ENCODE measurements at places on chromosomes 11 and 22.

GRCh38 chr11:37511425-37511933 is 913.4 kb upstream of the RAG2 start:
- no peak for DNase-seq

- no peak for DNase-seq
Observed at GRCh38 chr22:35218079-35218478, 39.2 kb upstream of the HMGXB4 start.

DNA sequence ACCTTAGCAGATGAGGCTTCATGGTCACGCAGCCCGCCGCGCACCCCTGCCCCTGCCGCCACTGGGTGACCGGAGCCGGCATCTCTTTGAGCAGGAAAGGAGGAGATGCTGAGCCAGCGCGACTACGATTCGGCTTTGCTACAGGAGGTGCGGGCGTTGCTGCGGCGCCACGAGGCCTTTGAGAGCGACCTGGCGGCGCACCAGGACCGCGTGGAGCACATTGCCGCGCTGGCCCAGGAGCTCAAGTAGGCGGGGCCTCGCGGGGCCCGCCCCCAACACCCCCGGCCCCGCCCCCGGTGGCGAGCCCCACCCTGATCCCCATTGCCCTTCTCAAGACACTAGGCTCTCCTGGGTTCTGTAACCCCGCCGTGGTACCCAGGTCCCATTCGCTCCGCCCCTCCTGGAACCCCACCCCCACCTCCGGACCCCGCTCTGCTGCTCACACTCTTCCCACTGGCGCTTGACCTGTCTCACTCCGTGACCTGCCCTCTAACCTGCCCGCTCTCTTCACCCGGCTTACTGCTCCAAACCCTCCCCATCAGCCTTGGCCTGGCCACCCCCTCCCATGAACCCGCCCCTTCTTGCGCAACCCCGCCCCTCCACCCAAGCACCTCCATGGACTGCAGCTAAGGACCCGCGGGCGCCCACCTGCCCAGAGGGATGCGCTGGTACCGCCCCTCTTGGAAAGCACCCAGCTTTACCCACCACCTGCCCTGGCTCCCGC is 9.1 kb downstream of the CTSF start:
- DNase-seq: no peak

GRCh38 chr11:11217929-11218628 is 135.0 kb downstream of the CSNK2A3 start:
- no peak for DNase-seq

GRCh38 chr11:3123761-3124733 is 41.1 kb downstream of the OSBPL5 start:
- no peak for DNase-seq

DNA sequence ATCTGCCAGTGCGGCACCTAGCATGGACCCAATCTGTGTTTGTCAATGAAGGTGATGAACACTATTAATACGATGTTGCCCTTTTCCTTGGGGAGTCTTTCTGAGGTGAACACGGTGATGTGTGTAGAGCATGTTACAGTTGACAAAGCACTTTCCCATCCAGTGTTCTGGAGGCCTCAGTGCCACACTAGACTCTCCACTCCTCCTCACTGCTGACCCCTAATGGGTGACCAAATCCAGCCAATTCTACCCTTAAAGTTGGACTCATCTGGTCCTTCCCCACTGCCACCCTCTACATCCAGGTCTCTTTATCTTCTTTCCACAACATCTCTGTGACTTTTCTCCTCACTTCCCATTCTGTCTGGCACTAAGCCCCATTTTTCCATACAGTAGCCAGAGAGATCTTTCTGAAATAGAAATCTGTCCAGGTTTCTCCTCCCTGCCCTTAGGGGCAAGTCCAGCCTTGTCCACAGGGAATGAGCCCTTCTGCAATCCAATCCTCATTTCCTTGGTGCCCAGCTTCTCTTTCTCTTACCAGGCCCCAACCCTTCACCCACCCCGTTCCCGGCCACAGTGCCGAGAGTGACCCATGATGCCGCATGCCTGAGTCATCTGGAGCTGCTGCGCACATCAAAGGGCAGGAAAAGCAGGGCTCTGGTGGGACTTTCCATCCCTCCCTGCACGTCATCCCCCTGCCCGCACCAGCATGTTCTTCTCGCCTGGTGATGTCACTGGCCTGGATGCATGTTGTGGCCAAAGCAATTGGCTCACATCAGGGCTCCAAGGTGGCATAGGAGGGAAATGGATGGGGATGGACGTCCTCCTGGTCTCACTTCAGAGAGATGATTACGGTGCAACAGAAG is 64.2 kb downstream of the RASSF10 start:
- DNase-seq: no peak

GRCh38 chr11:34721646-34722045 is 100.8 kb downstream of the EHF start:
- DNase-seq: no peak

- DNase-seq: no peak
Observed at GRCh38 chr22:44244265-44244822, 63.6 kb downstream of the PARVG start.

GRCh38 chr22:44609400-44609988 is 92.5 kb upstream of the PRR5 start:
- no peak for DNase-seq

DNA sequence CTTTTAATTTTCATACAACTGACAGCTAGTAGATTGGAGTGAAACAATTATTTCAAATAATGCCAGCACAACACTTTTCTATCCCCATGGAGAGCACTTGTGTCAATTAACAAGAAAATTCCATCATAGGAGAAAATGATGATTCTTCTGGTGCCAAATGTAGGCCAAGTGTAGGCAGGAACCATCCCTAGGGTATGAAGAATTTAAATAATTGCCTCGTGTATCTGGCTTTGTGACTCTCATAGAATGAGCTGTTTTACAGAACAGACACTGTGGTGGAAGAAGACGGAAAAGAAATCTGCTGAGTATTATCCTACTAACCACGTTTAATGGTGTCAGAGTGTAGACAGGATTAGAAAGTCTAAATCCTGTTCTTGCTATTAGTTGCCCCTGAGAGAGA is 1542.2 kb downstream of the LRRC4C start:
- DNase-seq: no peak

DNA sequence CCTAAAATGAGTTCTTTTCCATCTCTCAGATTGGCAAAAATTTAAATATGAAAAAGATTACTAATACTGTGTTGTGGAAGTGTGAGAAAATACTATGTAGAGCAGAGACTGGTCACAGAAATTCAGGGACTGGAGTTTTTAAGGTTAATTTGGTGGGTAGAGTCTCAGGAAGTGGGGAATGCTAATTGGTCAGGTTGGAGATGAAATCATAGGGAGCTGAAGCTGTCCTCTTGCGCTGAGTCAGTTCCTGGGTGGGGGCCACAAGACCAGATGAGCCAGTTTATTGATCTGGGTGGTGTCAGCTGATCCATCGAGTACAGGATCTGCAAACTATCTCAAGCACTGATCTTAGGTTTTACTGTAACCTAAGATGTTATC is 29.4 kb upstream of the TMEM86A start:
- DNase-seq: no peak

GRCh38 chr11:13174090-13174489 is 103.5 kb upstream of the BMAL1 start:
- DNase-seq: no peak

- DNase-seq: no peak
Observed at GRCh38 chr22:45129703-45130524, 33.8 kb upstream of the NUP50 start.

DNA sequence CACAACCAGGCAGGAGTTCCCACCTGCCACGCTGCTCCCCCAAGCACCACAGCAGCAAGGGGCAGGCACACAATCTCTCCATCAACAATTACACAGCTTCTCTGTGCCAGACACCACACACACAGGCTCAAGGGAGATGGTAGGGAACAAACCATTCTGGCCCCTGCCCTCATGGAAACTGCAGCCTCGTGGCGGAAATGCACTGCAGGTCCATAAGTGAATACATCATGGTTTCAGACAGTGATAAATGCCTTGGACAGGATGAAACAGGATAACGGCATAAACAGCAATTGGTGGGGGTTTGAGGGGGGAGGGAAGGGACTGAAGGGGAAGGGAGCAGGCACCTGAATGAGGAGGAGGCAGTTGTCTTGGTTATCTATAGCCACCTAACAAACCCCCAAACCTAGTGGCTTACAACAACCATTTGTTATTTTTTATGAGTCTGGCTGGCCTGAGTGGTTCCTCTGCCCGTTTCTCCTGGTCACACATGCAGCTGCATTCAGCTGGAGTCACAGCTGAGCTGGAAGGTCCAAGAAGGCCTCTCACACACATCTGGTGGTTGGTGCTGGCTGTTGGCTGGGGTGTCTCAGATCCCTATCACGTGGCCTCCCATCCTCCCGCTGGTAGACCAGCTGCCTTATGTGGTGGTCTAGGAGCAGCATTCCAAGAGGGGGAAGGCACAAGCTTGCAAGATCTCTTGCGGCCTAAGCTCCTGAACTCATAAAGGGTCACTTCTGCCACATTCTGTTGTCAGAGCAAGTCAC is 15.0 kb upstream of the YWHAH start:
- no peak for DNase-seq

DNA sequence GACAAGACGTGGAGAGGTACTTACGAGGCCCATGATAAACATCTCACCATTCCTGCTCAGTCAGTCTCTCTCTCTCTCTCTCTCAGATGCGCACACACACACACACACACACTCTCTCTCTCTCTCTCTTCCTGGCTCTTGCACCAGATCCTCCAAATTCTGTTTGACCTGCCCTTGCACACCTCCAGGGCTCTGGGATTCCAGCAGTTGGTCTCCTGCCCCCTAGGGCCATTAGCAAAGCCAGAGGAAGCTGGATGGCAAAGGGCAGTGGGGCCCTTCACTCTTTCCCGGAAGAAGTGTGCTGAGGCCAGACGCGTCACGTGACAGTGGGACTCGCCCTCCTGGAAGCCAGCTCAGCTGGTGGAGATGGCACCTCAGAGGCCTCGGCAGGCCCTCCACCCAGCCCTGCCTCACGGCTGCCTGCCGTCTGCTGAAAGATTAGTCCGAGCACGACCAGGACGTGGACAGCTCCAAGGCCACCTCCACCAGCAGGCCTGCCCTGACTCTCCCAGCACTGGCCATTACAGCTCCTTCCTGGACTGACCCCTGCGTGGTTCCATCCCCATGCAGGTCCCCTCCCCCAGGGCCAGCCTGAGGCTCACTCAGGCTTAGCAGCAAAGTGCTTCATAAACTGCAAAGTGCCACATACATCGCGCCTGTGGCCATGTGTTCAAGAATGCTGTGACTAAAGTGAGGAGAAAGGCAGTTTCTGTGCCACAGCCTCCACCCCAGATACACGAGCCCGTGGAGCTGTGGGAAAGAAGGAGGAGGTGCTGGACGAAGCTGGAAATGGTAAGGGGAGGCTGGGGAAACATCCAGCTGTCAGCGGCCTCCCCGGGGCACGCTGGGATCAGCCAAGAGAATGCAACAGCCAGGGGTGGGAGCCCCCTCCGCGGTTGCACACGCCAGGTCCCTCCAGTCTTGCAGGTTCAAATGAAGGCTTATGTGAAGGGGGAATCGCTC is 3.7 kb downstream of the PDGFB start:
- no peak for DNase-seq

- peak; percentile 64 for DNase-seq
Observed at GRCh38 chr11:68841718-68842426, at the start of gene CPT1A. CPT1A (minus strand) TSS chr11:68841916; CDS start chr11:68815474, 26,442 bp downstream.

DNA sequence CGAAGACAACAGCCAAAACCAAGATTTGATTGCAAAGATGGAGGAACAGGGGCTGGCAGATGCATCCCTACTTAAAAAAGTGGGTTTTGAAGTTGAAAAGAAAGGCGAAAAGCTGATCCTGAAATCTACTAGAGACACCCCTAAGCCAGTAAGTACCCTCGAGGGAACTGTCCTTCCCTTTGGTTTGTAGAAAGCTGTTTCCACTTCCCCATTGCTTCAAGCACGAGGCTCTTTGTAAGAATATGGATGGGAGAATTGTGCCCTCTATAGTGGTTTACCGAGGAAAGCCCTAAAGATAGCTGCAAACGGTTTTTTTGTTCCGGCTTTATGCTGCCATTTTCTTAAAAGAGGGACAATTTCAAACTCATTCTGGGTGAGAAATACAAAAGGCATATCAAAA is 133.9 kb downstream of the WNT7B start:
- DNase-seq: no peak

DNA sequence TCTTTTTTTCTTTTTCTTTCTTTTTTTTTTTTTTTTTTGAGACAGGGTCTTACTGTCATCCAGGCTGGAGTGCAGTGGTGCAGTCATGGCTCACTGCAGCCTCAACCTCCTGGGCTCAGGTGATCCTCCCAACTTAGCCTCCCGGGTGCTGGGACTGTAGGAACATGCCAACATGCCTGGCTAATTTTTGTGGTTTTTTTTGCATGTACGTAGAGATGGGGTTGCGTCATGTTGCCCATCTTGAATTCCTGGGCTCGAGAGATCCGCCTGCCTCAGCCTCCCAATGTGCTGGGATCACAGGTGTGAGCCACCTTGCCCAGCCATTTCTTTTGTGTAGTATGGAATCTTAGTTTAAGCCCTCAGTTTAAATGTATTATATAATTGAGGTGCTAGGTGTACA is 20.4 kb downstream of the MTMR3 start:
- no peak for DNase-seq

DNA sequence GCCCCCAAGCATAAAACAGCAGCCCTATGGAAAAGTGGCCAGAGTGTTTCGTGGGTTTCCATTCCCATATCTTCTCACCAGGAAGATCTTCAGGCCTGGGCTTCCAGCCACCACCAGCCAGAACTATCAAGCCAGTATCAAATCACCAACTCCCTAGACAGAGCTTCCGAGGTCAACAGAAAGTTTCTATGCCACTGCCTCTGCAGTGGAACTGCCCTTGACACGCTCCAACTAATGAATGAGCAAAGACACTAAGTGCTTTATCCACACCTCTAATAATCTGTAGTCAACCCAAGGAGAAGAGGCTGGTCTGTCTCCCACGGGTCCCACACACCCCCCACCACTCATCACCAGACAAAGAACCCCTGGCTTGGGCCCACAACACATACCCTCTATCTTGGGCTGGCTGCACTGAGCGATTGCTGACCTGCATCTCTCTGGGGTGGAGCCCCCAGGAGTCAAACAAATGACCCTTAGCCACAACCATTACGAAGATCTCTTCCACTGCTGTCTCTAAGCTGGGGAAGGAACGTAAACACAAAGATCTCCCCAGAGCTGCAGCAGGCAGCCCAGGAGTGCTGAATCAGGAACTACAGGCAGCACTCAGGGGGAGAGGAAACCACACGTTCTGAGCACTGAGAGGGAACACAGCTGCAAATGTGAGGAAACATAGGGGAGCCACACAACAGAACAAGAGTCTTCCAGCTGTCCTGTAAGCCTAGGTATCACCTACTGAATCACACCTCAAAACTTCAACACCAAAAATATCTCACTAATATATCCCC is 9.7 kb downstream of the OR5AN1 start:
- DNase-seq: no peak

DNA sequence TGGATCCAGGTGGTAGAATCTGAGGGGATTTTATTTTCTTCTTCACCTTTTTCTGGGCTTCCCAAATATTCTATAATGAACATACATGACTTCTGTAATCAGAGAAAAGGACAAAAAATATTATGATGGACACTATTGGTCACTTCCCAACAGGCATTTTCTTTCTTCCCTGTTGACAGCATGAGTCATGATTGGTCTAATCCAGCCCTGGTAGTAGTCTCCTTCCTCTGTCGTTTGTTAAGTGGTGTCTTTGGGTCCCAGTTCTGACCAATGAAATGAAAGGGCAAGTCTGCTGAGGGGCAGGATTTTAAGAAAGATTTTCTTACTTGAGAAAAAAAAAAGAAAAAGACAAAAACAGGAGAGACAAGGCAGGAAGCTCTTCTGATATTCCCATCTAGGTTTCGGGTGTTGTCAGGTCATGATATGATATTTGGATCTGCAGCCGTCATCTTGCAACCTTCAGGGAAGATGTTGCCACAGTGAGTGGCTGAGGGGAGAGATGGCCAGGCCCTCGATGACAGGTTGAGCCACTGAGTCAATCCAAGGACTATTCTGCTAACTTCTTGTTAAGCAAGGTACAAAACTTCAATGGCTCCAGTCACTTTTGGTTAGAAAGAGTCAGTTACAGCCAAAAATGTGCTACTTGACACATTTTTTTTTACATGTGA is 23.3 kb upstream of the PLEKHB1 start:
- no peak for DNase-seq
